ENCODE measurements at places on chromosomes 4 and X. TPM values are rescaled to one million over a fixed set of nuclear protein-coding genes. Genes with fewer than 3 reads are reported as not detected.

GRCh38 chr4:76744241-76744921, 153.6 kb downstream of the SOWAHB start:
- DNase-seq, result no peak

- DNase-seq, result peak; percentile 64
Observed at GRCh38 chrX:14529290-14529989, at the start of gene GLRA2. Gene GLRA2, plus strand, starts transcription at chrX:14529536. Its CDS starts 522 bp downstream, at chrX:14530058.

GRCh38 chr4:103928370-103928769, 208.6 kb upstream of the TACR3 start:
- no peak for DNase-seq

- no peak for DNase-seq
Observed at GRCh38 chrX:152819732-152820131, 10.8 kb downstream of the CETN2 start.

- no peak for DNase-seq
Observed at GRCh38 chrX:50161127-50161526, 39.7 kb downstream of the AKAP4 start.

DNA sequence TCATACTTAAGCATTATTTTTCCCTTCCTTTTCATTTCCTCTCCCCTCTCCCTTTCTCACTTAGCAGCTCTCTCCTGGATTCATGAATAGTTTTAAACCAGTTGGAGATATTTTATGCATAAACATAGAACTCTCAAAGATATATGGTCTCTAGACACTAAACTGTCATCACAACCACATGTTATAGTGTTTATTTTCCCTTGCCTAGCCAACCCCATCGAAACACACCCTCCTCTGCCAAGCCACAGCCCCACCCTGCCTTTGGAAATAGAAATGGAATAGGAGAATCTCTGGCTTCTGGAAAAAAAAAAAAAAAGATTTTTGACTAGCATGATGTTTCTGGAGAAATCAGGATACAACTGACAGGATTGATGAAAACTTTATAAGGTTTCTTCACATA, 64.8 kb upstream of the RBPJ start:
- DNase-seq, result no peak

DNA sequence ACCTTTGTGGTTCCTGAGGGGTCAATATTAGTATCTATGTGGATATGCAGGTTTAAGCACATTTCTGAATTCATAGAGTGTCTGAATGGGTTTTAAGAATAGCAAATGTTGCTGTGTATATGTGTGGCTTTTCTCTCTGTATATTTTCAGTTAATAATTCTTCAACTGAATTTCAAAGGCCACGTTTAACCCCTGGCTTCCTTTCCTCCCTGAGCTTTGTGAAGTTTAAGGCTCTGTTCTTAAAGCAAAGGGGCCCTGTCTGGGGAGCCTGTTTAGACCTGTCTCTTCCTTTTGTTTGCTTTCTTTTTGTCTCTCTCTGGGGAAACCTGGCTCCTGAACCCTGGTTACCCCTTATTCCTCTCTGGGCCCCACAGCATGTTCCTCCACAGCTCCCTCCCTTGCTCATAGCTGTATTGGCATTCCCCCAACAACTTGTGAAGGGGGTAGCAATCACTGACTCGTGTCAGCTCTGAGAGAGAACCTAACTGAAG, 139.1 kb downstream of the COL4A6 start:
- DNase-seq, result no peak

- no peak for DNase-seq
Observed at GRCh38 chrX:109843963-109844751, 111.1 kb upstream of the ACSL4 start.

GRCh38 chr4:86496094-86497080, 97.7 kb upstream of the PTPN13 start:
- DNase-seq, result no peak

GRCh38 chrX:149490100-149490499, 15.0 kb downstream of the IDS start:
- DNase-seq, result no peak

GRCh38 chr4:62394766-62395165, 1194.6 kb downstream of the ADGRL3 start:
- DNase-seq, result no peak

DNA sequence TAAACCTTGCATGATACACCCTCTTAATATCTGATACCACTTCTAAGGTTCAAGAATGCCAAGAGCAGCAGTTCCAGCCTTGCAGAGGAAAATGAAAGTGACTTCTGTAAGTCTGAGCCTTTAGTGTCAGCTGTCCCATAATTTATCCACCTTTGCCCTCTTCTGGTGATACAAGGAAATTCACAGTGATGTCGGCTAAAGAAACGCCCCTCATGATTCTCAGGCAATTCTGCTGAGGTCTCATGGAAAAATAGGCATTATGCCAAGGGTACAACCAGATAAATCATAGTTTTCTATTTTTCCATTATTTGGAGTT, 172.2 kb upstream of the CXCL13 start:
- no peak for DNase-seq

GRCh38 chrX:43910012-43910411, 27.8 kb upstream of the MAOB start:
- DNase-seq, result no peak

- no peak for DNase-seq
Observed at GRCh38 chr4:121551881-121552280, 144.9 kb downstream of the ANXA5 start.

PAGE5 gene
- total RNA-seq, result not detected

PPEF2 gene
- 0.43 TPM for total RNA-seq
